ENCODE measurements at places on chromosomes 1 and 21. TPM values are rescaled to one million over a fixed set of nuclear protein-coding genes. Genes with fewer than 3 reads are reported as not detected.

Gene MCOLN2
- not detected for total RNA-seq

Gene SAMD11
- 2.4 TPM for total RNA-seq

Gene SSX2IP
- 17.8 TPM for total RNA-seq

GRCh38 chr1:241391926-241392710 lies 35.1 kb upstream of the RGS7 start:
- no peak for DNase-seq

DNA sequence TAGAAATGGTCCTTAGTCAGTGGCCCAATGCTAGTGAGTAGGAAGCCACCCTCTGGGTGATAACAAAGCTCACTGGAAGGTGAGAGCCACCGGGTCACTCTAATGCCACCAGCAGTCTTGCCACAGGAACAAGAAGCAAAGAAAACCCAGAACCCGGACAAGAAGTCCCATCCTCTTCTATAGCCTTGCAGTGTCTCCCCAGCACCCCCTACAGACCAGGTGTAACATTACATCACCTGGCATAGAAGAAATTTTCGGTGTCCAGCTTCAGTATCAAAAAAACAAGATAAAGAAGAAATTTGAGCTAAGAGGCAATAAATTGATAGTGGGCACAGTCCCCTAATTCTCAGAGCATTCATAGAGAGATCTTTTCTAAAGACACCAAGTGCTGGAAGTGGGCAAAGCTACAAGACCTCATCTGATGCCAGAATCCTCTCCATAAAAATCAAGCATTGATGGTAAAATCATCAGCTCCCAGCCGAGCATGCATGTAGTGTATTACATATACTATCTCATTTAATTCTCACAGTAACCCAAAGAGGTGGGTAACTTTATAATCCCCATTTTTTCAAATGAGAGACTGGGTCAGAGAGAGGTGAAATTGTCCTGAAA lies 491.0 kb downstream of the MATN1 start:
- no peak for DNase-seq

GRCh38 chr1:79041666-79042065 lies 35.1 kb upstream of the ADGRL4 start:
- DNase-seq, result no peak

GRCh38 chr1:172268237-172268636 lies 152.2 kb upstream of the C1orf105 start:
- DNase-seq, result no peak

GRCh38 chr1:161364332-161364731 lies 3.3 kb downstream of the CFAP126 start:
- no peak for DNase-seq

DNA sequence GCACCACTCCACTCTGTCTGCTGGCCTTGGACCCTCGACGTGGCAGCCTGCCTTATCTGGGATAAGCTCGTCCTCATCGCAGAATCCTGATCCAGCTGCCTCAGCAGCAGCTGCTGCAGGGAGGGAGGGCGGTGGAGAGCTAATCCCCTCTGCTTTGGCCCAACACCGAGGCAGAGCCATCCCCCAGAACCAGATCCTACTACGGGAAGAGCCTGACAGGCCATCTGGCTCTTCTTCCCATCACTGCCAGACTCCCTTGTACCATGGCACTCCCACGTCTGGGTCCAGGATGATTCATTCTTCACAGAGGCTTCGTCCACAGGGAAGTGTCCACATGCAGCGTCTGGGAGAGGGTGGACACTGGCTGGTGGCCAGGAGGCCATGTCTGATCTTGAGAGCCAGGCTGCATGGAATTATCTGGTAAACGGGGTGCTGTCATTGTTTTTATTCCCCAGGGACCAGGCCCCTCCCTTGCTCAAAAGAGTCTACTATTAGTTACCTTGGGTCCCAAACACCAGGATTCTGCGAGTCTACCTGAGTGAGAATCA lies 14.6 kb upstream of the PKP1 start:
- DNase-seq, result peak; percentile 55
